Tongue (tissue), 3 donors: ENCODE measurements at places on chromosomes 12 and 14. TPM values are rescaled to one million over a fixed set of nuclear protein-coding genes. Genes with fewer than 3 reads are reported as not detected.

Gene SIX6
- total RNA-seq, result not detected

Gene LMNTD1
- not detected for total RNA-seq

Gene SLC4A8
- total RNA-seq, result 1.2 TPM

Gene PTPRQ
- 0.21 TPM for total RNA-seq

Gene RASSF9
- total RNA-seq, result 4.3 TPM

Gene SLC39A5
- total RNA-seq, result 0.31 TPM

Gene TEX22
- not detected for total RNA-seq

Gene CLEC14A
- total RNA-seq, result 42.2 TPM

Gene CAPS2
- 8.9 TPM for total RNA-seq

Gene NR4A1
- total RNA-seq, result 65.6 TPM

Gene NINJ2
- not detected for total RNA-seq

Gene CD163L1
- total RNA-seq, result 6.1 TPM

Gene PTPN6
- 11.4 TPM for total RNA-seq
